ENCODE measurements at places on chromosomes 2 and 18.

- no peak for DNase-seq
Observed at GRCh38 chr2:164847291-164847690, 5.7 kb upstream of the COBLL1 start.

- DNase-seq, result peak; percentile 25
Observed at GRCh38 chr2:66235428-66235827, 199.5 kb upstream of the MEIS1 start.

GRCh38 chr18:77392321-77392720 is 142.7 kb downstream of the GALR1 start:
- no peak for DNase-seq

DNA sequence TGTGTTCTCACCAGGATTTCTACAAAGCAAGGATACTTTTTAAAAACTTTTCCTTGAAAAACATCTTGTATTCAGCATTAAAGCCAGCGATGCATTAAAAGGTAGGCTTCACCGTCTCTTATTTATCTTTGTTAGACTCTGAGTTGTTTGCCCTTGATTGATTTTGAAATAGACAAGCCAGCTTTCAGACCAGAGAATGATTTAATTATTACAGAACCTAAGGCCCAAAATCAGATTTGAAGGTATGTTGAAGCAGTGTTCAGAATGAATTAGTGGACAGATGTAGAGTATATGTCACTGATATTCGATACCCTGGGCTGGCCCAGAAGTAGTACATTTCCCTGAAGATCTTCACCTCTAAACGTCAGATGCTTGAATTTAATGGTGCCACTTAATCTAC is 136.4 kb downstream of the THSD7B start:
- DNase-seq, result no peak

- peak; percentile 84 for DNase-seq
Observed at GRCh38 chr2:236343400-236344161, 79.4 kb upstream of the ASB18 start.

GRCh38 chr18:33817096-33817495 is 239.1 kb downstream of the ASXL3 start:
- DNase-seq, result no peak

- no peak for DNase-seq
Observed at GRCh38 chr2:10377052-10377746, 70.9 kb downstream of the ODC1 start.

GRCh38 chr18:64180617-64181016 is 31.7 kb upstream of the LINC00305 start:
- no peak for DNase-seq

DNA sequence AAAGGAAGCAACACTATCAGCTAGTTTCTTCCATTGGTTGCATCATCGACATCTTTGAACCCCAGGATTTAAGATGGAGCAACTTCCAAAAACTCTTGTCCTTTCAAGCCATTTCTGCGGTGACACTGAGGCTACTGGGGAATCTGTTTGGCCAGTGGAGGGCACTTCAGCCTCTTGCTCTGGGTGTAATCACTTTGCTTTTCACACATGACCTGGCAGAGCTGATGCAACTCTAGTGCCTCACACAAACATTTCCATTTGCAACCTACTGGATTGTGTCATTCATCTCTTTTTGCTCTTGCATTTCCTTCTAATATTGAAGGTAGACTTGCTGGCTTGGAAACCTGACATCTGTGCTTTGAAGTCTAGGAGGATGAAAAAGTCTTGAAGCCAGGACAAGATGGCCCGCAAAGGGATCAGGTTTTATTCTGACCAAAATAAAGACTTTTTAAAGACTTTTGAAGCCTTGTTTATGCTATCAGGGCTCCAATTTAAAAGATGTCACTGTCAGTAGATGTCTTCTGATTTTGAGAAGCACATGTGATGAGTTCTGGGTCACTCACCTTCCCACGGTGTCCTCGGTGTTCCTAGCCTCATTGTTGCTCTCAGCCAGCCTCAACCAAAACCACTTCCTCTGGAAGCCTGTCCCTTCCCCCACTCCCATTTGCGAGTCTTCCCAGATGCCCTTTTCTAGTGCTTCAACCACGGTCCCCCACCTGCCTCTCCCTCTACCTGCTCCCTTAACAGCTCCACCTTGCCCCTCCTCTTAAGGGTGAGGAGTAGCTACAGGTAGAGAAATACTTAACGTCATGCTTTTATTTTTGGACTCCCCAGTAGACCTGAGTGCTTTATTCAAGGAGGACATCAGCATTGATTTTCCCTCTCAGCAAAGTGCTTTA is 69.7 kb upstream of the KCNE4 start:
- peak; percentile 51 for DNase-seq

GRCh38 chr2:205781244-205781931 is 99.1 kb downstream of the NRP2 start:
- no peak for DNase-seq

GRCh38 chr2:120013597-120014223 is 833 bp downstream of the EPB41L5 start:
- no peak for DNase-seq

DNA sequence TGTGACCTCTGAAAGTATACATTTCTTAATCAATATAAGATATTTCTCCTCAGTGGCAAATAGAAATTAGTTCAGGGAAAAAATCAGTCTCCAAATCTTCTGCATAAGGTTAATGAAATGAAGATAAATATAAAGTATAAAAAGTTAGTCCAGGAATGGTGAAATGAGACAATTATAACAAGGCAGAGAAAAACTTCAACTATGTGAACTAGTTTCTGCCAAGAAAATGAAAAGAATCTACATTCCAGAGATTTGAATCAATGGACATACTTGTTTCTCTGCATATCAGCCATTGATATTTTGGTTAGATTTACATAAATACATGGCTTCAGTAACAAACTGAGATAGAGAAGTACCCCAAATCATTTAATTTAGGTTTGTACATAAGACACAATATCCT is 249.0 kb downstream of the EXOC6B start:
- no peak for DNase-seq

DNA sequence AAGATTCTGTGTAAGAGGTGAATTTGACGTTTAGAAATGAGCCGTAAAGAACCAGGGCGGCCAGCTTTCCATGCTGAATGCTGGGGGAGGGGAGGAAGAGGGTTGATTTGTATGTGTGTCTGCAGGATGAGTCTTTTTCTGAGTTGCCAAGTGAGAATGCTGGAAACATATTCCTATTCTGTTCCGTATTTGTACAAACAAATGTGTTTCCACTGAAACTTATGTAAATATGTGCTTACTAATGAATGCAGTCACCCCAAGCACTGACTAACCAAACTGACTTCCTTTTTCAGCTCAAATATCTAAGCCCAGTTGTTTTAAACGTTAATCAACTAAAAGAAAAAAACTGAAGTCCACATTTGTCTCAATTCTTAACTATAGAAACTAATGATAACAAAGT is 74.9 kb upstream of the APCDD1 start:
- DNase-seq, result peak; percentile 40

DNA sequence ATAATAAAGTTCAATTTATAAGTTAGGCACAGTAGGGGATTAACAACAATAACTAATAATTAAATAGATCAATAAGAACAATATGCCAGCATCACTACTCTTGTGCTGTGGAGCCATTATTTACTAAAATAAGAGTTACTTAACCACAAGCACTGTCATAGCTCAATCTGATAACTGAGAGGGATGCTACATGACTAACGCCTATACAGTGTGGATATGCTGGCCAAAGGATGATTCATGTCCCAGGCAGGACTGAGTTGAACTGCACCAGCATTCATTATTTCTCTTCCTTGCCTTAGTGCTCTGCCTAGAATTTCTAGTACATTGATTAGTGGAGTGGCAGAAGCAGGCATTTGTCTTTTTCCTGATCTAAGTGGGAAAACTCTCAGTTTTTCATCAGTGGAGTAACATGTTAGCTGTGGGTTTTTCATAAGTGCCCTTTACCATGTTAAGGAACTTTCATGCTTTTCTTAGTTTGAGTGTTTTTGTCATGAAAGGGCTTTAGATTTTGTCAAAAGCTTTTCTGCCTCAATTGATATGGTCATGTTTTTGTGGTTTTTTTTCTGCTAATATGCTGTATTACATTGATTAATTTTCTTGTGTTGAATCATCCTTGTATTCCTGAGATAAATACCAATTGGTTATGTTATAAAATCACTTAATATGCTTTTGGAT is 21.7 kb downstream of the KIAA1328 start:
- DNase-seq, result no peak

DNA sequence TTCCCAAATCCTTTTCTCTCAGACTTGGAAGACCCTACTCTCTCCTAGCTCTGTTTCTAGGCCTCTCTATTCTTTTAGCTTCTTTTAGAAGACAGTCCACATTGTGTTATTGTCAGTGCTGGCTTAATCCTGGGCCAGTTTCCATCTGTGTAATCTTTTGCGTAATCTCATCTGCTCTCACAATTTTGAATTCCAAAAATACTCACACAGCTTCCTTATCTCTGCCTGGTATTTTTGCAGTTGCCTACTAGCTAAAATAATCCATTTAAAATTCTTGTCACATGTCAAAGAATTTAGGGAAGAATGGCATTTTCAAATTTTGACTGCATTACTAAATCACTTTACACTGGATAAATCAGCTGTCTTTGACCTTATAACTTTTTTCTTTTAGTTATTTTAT is 200.6 kb upstream of the MEX3C start:
- DNase-seq, result no peak

- no peak for DNase-seq
Observed at GRCh38 chr18:65811307-65811706, 60.5 kb downstream of the CDH7 start.

GRCh38 chr2:174495365-174496012 is 8.7 kb upstream of the GPR155 start:
- peak; percentile 22 for DNase-seq

GRCh38 chr2:167398873-167399272 is 510.6 kb downstream of the XIRP2 start:
- DNase-seq, result peak; percentile 8

- DNase-seq, result no peak
Observed at GRCh38 chr18:54777118-54777791, 51.0 kb upstream of the RAB27B start.

- no peak for DNase-seq
Observed at GRCh38 chr2:68236876-68237275, 15.5 kb downstream of the PPP3R1 start.

DNA sequence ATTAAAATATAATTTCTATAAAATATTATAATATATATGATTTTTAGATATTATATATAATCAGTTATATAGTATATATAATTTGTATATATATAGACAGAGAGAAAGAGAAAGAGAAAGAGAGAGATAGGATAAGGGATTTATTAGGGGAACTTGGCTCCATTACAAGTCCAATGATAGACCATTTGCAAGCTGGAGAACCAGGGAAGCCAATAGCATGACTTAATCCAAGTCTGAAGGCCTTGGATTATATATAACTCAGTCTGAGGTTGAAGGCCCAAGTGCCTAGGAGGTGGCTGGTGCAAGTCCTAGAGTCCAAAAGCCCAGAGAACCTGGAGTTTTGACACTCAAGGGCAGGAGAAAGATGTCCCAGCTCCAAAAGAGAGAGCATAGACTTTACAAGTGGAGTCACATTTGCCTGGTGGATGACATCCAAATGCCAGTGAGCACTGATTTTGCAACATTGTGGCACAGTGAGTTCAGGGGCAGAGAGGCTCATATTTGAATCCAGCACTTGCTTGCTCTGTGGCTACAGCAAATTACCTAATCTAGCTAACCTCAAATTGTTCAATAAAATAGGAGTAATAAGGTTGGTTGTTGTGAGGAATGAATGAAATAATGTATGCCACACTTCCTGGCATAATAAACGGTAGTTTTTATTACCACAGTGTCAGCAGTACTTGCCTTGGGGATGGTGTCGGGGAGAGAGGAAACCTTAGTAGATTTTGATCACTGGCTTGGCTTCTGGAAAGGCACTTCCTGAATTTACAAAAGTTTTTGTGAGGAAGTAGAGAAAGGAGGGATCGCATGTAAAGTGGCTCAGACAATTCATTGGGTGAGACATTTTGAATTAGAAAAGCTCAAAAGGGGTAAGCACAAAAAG is 69.6 kb upstream of the CD28 start:
- DNase-seq, result no peak

DNA sequence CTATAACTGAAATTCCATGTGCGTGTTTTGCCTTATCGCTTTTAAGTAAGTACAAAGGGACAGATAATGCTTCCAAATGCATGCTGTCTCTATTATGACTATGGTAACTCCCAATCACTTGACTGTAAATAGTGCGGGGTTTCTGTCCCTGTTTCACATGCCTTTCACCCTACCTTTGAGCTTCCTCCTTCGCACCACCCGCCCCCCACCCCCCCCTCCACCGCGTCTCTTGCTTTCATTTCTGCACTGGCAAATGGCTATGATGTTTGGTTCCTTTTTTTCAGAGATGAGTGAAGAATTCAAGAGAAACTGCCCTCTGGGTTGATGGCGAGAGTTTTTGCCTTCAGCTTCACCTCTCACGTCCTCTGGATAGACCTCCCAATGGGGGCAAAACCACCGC is 25.0 kb upstream of the SPP2 start:
- no peak for DNase-seq

DNA sequence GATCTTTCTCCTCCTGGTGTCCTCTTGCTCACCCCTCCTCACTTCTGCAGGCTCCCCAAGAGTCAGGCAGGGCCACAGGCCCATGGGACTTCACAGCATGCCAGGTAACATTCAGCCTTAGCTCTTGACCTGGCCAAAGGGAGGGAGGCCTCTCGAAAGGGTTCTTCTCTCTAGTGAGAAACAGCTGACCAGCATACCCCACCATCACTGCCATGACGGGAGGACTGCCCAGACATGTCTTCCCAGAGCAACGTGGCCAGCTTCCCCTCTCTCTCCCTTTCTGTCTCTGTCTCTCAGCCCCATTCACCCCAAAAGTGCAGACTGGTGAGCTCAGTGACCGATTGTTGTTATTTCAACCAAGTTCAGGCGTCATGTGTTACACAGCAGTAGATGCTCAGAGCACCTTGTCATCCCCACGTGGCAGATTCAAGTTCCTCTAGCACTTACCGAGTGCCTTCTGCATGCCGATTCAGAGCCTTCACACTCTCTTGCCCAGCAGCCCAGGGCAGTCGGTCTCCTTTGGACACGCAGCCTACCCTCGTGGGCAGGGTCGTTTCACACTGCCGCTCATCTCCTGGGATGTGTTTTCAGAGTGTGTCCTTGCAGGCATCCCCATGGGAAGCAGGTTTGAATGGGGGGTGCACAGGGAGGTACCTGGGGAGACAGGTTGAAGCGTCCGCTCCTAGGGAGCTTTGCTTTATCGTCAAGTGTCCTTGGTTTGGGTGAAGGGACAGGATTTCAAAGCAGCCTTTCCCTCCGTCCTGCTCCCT is 259.9 kb downstream of the NDUFA10 start:
- DNase-seq, result no peak

GRCh38 chr2:40844353-40845277 is 392.7 kb upstream of the SLC8A1 start:
- no peak for DNase-seq

- no peak for DNase-seq
Observed at GRCh38 chr18:79788734-79789085, 9.0 kb upstream of the KCNG2 start.

DNA sequence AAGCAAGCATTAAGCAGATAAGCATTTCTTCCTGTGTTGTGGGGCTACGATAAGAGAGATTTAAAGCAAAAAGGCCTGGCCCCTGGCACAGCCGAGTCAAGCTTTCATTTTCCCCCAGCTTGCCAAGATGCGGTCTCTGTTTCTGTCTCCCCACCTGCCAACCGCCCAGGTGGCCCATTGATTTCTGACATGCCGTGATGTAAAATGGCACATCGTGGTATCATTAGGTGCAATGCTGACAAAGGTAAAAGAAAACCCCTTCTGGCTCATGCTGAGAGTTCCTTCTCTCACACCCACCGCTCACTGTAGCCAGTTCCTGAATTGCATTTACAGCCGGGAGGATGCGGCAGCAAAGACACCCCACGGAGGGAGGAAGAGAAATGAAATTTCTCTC is 62.8 kb downstream of the BOD1L2 start:
- DNase-seq, result no peak
